Lower leg skin (tissue), 4 donors: ENCODE measurements at places on chromosomes 13 and 19. TPM values are rescaled to one million over a fixed set of nuclear protein-coding genes. Genes with fewer than 3 reads are reported as not detected.
A peak's percentile ranks its signal among the peaks of the same experiment; 100 is the strongest.

ATP12A gene
- 1.7 TPM for total RNA-seq

DNA sequence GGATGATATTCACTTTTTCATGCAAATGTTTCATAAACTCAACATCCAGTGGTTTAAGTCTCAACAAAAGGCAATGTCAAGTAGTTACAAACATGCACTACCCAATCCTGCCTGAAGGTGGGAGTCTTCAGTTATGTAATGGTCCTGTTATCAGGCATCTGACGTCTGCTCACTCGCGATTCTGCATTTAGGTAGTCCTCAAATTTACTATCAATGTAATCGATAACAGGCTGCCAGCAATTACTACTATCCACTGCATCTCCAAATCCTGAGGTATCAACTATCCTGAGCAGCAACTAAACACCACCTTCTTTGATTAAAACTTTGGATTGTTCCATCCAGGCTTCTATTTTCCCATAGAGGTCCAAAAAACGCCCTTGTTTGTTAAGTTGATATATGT is 51.2 kb downstream of the NLRP12 start:
- DNase-seq = no peak

GRCh38 chr13:110118106-110118505 is 188.9 kb downstream of the COL4A1 start:
- DNase-seq = peak; percentile 75

DNA sequence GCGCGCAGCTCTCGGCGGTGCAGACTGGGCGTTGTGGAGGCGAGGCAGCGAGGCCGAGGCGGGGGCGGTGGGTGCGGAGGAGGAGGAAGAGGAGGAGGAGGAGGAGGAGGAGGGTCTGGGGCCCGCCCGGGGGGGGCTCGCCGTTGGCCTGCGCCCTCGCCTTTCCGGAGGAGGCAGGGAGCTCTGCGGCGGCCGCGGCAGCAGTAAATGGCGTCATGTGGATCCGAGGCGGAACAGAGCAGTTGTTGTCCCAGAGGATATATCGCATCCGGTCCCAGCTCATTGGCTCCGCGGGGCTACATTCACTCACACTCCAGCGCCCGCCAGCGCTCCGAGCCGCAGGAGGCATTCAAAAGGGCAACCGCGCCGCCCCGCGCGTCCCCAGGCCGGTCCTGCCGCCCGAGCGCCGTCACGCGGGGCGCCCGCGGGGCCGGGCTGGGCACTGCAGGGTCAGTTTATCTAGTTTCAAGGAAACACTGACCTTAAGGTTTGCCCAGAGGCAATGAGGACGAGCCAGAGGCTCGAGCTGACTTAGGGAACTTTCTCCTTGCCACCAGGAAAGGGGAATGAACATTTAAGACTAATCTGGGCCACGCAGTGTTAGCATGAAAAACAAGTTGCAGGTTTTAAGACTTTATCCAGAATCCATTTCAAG is at the start of gene SPRY2:
SPRY2 (minus strand) TSS at position 26 of the 655 bp plus-strand sequence. CDS start 3,421 bp downstream, outside the sequence.
- peak; percentile 94 for DNase-seq

MARK4 gene
- total RNA-seq = 42.8 TPM

ERICH4 gene
- total RNA-seq = not detected

SH2D3A gene
- total RNA-seq = 56.2 TPM

GRCh38 chr13:105410602-105411001 is 1124.9 kb downstream of the EFNB2 start:
- peak; percentile 25 for DNase-seq

LMTK3 gene
- 6.0 TPM for total RNA-seq

- DNase-seq = peak; percentile 97
Observed at GRCh38 chr19:32675720-32676185, at the start of gene RGS9BP. RGS9BP (plus strand) TSS chr19:32675848; CDS start chr19:32676264, 416 bp downstream.

- peak; percentile 28 for DNase-seq
Observed at GRCh38 chr19:33470686-33471085, 50.9 kb downstream of the PEPD start.

DNA sequence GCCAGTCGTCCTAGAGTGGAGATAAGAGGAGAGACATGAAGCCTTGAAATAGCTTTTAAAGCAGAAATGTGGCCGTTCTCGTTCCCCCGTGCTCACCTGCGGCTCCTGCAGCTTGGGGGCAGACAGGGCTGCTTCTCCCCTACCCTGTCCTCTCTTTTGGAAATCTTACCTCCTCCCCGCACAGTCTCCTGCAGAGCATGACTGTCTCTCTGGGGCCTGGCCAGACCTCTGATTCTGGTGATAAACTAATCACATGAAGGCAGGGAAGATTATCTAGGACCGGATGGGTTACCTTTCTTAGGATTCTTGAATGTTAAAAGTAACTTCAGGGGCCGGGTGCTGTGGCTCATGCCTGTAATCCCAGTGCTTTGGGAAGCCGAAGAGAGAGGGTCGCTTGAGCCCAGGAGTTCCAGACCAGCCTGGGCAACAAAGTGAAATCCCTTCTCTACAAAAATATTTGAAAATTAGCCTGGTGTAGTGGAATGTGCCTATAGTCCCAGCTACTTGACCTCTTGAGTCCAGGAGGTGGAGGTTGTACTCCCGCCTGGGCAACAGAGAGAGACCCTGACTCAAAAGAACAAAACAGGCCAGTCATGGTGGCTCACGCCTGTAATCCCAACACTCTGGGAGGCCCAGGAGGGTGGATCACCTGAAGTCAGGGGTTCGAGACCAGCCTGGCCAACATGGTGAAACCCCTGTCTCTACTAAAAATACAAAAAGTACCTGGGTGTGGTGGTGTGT is 8.1 kb downstream of the CEBPA start:
- DNase-seq = no peak

DNA sequence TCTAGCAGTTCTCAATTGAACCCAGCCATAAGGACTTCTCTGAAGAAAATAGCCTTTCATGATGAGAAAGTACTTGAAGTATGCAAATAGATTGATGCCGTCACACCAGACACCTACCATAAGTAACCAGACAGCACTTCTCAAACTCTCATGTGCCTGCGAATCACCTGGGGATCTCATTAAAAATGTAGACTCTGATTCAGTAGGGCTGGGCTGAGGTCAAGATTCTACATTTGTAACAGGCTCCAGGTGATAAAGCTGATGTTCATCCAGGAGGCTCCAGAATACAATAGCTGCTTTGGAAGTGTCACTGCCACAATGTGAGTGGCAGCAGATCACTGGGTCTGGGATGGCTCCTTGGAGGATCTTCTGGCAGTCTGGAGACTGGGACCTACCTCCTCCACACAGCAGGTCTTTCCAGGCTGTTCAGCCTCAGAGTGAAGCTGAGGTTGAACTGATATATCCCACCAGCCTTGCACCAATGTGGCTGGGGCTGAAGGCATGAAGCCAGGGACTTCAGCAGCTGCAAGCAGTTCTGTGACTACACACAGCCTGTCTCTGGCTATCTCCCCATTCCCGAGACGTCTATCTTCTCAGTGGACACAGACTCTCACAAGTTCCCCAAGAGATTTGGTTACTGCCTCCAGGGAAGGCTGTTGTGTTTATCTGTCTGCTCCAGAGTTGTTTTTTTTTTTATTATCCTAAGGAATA is 9.1 kb downstream of the MBNL2 start:
- DNase-seq = no peak

TMEM190 gene
- not detected for total RNA-seq

POP4 gene
- total RNA-seq = 40.9 TPM

DNA sequence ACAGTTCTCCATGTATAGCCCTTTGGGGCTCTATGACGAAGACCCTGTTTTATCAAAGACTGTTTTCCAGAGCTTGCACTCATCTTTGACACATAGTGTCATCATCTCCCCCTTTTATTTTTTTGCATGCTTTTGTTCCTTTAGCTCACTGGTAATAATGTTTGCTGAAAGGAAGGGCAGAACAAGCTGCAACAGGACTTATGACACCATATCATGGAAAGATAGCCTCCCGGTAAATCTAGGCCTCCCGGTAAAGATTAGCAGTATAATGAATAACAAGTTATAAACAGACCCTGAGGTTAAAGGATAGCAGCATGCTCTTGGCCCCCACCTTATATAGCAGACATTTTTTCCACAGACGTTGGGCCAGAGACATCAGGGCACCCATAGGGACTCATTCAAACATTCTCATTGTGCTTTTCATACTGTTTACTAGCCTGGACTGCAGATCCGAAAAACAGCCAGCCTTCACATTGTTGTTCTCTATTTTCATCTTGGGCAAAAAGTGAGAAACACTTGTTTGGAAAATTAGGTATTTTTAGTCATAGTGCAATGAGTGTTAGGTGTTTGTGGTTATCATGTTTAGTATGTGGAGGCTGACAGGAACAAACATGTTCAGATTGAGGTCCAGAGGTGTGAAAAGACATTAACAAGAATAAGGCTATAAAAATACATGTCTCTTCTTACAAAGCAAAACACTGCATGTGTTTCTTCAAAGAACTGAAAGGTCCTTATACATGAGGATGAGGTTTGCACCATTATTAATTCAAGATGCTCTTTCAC is 136.9 kb upstream of the SPRY2 start:
- DNase-seq = no peak

IL17D gene
- total RNA-seq = 3.5 TPM

TNFSF13B gene
- 0.91 TPM for total RNA-seq

DNA sequence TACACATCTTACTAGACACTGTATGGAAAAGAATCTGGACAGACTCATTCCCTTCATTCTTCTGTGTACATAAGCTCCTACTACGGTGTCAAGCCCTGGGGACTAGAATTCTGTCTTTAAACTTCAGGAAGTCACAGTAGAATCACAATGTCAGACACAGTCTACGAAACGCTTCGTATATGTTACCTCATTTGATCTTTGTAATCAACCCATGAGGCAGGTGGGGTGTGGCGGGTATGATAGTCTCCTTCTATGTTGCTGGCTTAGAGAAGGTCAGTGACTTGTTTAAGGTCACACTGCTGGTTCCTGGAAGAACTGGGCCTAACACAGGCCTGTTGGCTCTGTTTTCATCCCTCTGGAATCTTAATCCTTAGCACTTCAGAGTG is 32.2 kb upstream of the TPT1 start:
- DNase-seq = no peak

ZNF543 gene
- 15.7 TPM for total RNA-seq

GRCh38 chr13:44364345-44365000 is 9.2 kb upstream of the SERP2 start:
- no peak for DNase-seq

DNA sequence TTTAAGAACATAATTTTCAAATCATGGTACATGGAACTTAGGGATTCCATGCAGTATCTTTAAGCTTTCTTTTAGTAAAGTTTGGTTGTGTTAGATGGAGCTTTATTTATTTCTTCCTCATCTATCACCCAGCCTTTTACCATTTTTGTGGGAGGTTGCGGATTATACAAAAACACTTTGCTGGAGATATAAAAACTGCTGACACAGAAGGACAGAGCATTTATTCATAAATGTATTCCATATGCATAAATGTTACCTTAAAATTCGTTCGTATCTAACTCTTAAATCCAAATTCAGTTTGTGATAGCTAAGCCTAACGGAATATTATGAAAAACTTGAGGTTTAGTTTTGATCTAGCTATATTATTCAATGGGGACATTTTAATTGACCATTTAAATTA is 143.3 kb downstream of the TDRD3 start:
- DNase-seq = no peak

MBD3L3 gene
- not detected for total RNA-seq

DNA sequence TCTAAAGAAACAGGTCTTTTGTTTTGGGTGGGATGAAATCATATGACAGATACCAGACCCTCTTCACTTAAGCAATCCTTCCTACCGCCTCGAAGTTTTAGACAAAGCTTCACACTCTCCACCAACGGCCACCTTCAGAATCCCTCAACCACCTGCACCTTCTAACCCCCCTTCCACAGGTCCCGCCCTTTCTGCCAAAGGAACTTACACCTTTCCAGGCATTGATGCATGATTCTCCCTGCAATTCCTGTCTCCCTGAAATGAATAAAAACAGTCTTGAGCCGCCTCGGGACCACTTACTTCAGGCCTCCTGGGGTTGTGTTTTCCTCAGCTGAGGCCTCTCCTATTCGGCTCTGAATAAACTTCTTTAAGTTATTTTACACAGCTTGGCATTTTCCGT is 859 bp downstream of the ZNF433 start:
- DNase-seq = no peak

DNA sequence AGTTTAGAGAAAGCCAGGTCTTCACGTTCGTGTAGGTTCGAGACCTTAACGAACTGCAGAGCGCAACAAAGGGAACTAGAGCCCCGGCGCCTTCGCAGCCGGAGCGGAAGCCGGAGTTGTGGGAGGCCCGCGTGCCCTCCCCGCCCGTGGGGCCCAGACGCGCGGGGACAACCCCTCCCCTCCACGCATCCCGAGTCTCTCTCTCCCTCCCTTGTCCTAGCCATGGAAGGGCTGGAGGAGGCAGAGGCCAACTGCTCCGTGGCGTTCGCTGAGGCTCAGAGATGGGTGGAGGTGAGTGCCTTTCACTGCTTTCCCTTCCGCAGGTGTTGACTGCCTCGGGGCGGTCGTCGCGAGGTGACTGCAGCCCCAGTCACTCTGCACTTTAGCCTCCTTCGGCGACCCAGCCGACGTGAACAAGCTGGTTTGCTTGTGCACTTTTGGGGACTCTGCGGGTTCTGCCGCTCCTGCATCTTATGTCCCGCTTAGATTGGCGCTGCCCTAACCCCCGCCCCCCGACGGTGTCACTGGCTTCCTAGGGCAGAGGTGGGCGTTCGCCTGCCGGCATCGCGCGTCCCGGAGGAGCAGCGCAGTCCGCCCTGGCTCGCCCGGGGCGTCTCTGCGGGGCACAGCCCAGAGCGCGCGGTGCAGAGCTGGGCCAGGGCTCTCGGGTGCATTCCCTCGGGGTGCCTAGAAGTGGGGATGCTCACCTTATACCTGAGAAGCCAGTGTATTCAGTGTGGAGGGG is 478 bp downstream of the LMO7 start:
- DNase-seq = no peak

DNA sequence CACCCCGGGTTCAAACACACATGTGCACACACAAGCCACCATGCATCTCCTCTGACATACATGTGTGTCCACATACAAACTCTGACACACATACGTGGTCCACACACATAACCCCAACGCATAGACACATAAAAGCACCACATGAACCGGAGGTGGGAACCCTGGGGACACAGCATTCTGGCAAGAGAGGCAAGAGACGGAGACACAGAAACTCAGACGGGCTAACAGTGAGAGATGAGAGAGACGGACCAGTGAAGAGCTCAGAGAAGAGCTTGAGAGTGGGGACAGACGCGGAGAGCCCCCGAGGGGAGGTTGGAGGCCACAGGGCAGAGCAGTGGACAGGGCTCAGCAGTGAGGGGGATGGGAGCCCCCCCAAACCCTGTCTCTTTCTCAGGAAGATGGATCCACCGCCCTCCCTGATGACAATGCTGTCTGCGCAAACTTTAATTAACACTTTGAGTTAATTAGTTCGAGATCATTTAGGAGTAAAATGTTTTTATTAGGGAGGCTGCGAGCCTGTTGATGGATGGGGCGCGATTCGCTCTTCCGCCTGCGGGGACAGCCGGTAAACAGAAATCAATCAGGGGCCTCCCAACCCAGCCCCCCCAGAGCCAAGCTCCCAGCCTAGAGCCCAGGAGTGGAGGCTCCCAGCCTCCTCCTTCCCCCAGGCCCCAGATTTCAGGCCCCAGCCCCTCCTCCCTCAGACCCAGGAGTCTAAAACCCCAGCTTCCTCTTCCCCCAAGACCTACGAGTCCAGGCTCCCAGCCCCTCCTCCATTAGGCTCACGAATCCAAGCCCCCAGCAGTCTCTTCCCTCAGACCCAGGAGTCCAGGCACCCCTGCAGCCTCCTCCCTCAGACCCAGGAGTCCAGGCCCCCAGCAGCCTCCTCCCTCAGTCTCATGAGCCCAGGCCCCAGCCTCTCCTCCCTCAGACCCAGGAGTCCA is 9.5 kb upstream of the ERFL start:
- DNase-seq = no peak
